CD4-positive, alpha-beta T cell treated with Interleukin-21 for 1 hour (primary cell): ENCODE measurements at places on chromosomes 6 and 20.

- no peak for DNase-seq
These were observed 193.2 kb downstream of the ARHGAP18 start for GRCh38 chr6:129516787-129517186.

DNA sequence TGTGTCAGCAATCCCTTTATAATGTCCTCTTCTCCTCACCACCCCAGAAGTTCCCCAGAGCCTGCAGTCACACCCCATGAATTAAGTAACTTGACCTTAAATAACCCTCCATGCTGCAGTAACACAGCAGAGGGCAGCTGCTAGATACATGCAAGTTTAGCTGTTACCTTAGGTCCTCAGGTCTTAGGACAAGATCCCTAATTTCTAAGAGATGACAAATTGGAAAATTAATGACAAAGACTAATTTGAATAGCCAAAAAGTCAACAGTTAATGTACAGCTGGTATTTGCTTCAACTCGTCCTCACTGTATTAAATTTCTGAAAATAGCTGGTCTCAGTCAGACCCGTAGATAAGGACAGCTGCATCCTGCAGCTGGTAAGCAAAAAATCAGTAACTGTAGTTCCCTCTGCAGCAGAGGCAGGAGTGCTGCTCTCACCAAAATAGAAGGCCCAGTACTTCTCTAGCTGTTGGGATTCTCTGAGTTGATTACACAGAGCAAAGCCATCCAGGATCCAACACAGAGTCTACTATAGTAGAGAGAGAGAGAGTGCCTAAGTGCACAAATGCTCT lies 62.4 kb downstream of the TNFRSF21 start:
- DNase-seq = no peak

DNA sequence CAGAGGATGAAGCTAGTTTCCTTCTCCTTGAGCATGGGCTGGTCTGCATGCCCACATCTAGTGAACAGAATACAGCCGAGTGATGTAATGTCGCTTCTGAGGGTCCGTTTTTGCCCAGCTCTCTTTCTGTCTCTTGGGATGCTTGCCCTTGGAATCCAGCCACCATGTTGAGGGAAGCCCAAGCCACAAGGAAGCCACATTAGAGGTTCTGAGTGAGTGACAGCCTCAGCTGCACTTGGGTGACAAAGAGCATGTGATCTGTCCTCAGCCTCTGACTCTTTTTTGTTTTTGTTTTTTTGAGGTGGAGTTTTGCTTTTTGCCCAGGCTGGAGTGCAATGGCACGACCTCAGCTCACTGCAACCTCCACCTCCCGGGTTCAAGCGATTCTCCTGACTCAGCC lies 100.6 kb upstream of the SALL4 start:
- no peak for DNase-seq

DNA sequence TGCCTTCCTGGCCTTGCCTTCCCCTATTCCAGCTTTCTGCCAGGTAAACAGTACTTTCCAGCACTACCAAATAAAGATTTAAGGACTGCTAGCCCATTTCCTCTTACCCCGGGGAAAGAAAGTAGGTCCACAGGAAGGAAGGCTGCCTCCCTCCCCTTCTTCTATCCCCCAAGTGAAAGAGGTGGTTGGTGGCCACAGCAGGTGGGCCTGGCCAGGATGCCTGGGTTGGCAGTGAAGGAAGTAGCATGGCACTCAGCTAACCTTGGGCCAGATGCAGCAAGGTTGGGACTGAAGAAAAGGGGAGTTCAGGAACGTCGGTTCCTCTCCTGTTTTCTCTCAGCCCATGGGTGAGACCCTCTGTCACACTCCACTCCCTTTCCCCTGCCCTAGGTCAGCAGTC lies 8.9 kb downstream of the NFKBIL1 start:
- peak; percentile 29 for DNase-seq

DNA sequence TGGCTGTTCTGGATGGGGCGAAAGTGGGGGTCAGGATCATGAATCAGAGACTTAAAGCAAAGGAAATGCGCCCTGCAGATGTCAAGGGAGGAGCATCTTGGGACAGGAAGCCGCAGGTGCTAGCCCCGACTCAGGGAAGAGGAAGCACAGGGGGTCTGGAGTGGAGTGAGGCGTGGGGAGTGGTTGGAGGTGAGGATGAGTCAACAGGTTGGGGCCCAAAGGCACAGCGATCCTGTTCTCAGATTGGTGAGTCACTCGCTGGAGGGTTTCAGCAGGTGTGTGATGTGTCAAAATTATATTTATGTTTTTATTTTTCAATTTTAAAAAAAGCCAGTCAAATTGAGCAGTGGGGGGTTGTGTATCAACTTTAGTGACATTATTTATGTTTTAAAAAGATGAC lies 19.0 kb downstream of the PACSIN1 start:
- peak; percentile 54 for DNase-seq

DNA sequence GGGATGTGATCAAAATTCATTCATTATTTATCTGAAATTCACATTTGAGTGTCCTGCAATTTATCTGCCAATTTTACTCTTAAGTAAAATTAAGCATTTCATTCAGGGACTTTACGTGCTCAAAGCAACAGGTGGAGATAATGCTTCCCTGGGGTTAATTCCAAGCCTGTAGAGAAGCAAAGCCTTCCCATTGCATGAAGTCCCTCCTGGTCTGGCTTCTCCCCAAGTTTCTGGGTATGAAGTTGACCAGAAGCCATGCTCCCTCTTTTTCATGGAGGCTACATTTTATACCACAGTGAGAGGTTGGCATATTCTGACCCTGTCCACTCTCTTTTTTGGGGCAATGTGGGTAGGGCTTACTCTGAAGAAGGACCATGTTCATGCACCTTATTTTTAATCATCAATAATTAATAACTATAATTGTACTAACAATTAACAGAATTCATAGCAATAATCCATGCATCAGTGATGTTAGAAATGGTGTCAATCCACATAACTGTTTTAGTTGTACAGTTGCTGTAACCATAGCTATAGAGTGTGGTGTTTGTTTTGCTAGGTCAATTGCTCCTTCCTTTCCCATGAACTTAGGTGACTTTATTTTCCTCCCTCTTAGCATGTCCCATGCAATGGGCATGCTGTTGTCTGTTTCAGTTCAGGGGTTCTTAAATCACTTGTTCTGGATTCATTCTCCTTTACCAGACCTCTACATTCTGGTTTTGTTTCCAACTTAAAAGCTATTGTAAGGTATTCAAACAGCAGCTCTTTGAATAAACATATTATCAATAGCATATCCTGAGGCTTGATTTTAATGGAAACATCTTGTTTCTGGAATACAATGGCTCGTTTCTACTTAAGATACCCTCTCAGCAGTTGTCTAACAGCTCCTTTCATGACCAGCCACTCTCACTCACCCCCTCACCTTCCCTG lies 1.5 kb downstream of the LAMA4 start:
- DNase-seq = no peak

DNA sequence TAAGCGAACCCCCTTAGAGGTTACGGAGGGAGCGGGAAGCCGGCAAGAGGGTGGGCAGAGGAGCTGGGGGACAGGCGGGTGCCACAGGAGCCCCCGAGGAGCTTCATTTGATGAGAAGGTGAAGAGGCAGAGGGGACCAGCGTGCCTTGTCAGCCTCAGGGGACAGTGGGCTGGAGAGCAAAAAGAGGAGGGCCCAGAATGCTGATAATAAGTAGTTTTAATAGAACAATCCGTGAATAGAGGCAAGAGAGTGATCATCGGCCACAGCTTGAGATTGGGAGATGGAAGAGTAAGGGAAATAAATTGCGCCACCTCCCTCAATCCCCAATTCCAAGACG lies 1.3 kb downstream of the COL19A1 start:
- no peak for DNase-seq
